ENCODE measurements at places on chromosomes 4 and X. TPM values are rescaled to one million over a fixed set of nuclear protein-coding genes. Genes with fewer than 3 reads are reported as not detected.

SHOX gene
- total RNA-seq = not detected

FGFR3 gene
- 104 TPM for total RNA-seq

ATP1B4 gene
- not detected for total RNA-seq

SSX2B gene
- 0.26 TPM for total RNA-seq

MAGEA3 gene
- total RNA-seq = not detected

XAGE2 gene
- not detected for total RNA-seq

CCKAR gene
- 68.5 TPM for total RNA-seq

CPE gene
- 39.6 TPM for total RNA-seq

MAB21L2 gene
- total RNA-seq = 2.0 TPM

ASB9 gene
- total RNA-seq = 2.9 TPM

CTAG2 gene
- total RNA-seq = not detected

NLGN3 gene
- total RNA-seq = 2.5 TPM

NSG1 gene
- total RNA-seq = 1.6 TPM

HTN1 gene
- total RNA-seq = not detected

SPANXD gene
- total RNA-seq = not detected

SCML2 gene
- total RNA-seq = 0.92 TPM

PABPC5 gene
- 1.6 TPM for total RNA-seq

BMP3 gene
- 0.32 TPM for total RNA-seq

TAF7L gene
- not detected for total RNA-seq

SPANXA1 gene
- total RNA-seq = not detected

DIPK2B gene
- total RNA-seq = 7.1 TPM

PCSK1N gene
- 21.3 TPM for total RNA-seq
